WTC11 (cell line): ENCODE measurements at places on chromosomes 1 and 21. TPM values are rescaled to one million over a fixed set of nuclear protein-coding genes. Genes with fewer than 3 reads are reported as not detected.

GRIK1 gene
- total RNA-seq, result 0.09 to 0.11 TPM in 2 of 3 replicates, not detected in the other

MCOLN3 gene
- 3.5 to 6.4 TPM (median 3.8 TPM) in 3 replicates for total RNA-seq

- DNase-seq, result no peak
These were observed 63.0 kb upstream of the RAB4A start for GRCh38 chr1:229207916-229208315.

CASQ2 gene
- total RNA-seq, result 0.09 TPM in 1 of 3 replicates, not detected in the others

DNA sequence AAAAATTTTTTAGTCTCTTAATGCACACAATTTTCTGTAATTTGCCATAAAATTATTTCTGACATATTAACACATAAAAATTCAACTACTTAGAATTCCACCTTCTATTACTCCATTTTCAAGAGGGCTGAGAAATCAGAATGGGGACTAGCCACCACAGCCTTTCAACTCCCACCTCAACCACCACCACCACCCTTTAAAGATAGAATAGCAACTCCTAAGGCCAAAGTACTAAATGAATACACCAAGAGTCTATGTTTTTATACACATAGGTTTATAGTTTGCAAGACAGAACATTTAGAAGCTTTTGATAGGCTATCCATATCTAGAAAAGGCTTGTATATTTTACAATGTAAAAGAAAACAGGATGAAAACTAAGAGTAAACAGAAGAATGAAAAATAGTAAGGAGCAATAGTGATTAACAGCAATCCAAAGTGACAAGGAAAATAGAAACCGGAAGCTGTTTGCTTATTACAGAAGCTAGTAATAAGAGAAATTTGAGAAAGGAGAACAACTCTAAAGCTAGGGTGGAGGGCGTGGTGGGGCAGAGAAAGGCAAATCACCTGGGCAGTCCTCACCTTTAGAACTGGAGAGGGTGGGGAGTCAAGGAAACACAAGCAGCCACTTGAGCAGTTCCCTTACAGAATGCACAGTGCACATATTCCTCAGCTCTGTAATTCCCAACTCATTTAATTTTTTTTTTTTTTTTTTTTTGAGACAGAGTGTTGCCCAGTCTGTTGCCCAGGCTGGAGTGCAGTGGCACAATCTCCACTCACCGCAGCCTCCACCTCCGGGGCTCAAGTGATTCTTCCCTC, 27.7 kb downstream of the EPS15 start:
- DNase-seq, result no peak

GRCh38 chr21:29470397-29470796, 171.7 kb downstream of the BACH1 start:
- no peak for DNase-seq
